ENCODE measurements at places on chromosomes 7 and 10.

GRCh38 chr10:103692952-103693811, 162.2 kb downstream of the SH3PXD2A start:
- DNase-seq = no peak

DNA sequence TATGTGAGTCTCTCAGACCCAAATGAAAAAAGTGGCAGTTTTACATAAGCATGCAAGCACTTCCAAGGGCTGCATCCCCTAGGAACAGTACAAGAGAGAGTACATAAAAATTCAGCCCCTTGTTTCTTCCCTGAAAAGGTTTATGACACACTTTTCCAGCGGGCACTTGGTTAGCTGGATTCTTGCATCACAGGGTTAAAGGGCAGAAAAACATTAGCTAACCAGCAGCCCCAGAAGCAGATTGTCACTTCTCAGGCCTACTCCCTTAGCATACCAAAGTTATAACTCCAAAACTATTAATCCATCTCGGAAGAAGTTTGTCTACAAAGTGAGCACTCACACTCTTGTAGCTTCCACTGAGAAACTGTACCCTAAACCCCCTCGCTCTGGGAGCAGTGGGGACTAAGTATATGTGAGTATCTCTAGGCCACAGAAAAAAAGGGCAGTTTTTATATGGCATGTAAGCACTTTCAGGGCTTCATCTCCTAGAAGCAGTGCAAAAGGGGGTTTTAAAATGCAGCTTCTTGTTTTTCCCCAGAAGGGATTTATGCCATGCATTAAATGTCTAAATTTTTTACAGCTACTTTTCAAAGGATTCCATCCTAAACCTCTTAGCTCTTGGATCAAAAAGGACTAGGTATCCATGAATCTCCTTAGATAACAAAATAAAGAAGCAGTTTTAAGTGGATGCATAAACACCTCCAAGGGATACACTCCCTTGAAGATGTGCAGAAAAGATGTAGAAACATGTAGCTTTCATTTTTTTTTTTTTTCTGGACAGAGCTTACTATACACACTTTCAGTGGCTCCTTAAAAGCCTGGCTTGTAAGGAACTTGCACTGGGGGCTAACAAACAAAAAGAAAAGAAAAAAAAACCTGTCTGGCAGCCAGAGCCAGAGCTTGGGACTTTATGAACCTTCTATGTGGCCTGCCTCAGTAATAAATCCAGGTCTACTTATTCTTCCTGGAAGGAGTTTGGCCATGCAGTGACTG, 956.7 kb downstream of the CCSER2 start:
- peak; percentile 72 for DNase-seq

DNA sequence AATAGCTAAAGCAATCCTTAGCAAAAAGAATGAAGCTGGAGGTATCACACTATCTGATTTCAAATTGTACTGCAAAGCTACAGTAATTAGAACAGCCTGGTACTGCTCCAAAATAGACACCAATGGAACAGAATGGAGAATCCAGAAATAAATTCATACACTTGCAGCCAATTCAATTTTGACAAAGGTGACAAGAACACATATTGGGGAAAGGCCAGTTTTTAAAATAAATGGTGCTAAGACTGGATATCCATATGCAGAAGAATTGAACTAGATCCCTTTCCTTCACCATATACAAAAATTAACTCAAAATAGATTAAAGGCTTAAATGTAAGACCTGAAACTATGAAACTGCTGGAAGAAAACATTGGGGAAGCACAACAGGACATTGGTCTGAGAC, 748.5 kb downstream of the DNAJB9 start:
- DNase-seq = no peak

GRCh38 chr10:94334857-94335256, 27.9 kb downstream of the NOC3L start:
- no peak for DNase-seq
